Stimulated activated CD4-positive, alpha-beta T cell treated with anti-CD3 and anti-CD28 coated beads, Interleukin-2, amount 100 ng/mL, for 48 hours (primary cell): ENCODE measurements at places on chromosomes 7 and 10.

DNA sequence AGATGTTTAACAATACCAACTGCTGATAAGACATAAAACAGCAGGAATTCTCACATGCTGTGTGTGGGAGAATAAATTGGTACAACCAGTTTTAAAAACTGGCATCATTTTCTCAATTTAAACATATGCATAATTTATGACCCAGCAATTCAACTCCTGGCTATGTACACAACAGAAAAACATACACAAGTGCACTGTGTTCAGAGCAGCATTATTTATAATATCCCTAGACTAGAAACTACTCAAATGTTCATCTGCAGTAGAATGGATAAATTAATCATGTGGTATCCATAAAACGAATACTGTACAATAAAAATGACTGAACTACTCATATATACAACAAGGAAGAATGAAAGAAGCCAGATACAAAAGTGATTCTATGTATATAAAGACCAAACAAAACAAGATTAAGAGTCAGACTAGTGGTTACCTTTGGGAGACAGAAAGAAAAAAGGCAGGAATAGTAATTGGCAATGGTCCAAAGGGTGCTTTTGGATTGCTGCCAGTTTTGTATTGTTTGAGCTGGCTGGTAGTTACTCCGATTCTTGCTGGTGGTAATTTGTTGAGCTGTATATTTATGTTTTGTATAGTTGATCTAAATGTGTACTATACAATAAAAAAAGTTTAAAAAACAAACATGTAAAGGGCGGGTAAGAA is 306.0 kb downstream of the TFEC start:
- no peak for DNase-seq

DNA sequence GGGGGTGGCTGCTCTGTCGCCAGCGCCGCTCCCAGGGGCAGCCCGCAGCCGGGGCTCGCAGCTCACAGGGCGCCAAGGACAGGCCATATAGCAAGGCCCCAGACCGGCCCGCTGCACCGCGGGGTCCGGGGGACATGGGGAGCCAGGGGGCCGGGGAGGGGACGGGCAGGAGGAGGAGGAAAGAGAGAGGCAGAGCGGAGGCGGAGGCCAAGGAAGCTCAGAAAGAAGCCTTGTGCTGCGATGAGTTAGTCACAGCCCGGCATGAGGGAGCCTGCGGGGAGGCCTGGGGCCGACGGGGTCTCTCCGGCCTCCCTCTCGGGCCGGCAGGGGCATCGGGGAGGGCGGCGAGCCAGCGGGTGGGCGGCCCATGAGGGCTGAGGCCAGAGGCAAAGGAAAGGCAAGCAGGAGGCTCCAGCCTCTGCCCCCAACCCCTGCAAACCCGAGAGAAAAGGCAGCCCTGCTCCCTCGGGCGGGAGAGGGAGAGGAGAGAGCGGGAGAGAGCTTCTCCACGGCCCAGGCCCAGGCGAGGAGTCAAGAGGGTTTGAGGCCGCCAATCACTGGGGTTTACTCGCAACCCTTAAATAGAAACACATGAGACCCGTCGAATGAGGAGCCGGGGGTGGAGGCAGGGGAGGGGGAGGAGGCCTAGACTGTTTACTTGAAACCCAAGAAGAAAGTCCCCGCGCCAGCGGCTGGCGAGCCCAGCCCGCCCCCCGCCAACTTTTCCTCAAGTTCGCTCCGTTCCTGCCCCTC is 167.9 kb downstream of the NEURL1 start:
- DNase-seq, result no peak

GRCh38 chr7:126716321-126716720 is 536.4 kb downstream of the GRM8 start:
- no peak for DNase-seq

DNA sequence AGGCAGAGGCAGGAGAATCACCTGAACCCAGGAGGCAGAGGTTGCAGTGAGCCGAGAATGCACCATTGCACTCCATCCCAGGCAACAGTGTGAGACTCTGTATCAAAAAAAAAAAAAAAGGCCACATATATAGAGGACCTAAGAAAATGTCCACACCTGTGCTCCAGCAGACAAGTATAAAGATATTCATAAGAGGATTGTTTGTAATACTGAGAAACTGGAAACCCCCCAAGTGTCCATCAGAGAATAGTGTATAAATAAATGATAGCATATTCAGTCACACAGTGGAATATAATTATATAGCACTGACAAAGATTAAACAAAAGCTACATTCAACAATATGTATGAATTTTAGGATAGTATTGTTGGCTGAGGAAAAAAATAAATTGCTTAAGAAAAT is 1050.6 kb downstream of the GRM8 start:
- no peak for DNase-seq

DNA sequence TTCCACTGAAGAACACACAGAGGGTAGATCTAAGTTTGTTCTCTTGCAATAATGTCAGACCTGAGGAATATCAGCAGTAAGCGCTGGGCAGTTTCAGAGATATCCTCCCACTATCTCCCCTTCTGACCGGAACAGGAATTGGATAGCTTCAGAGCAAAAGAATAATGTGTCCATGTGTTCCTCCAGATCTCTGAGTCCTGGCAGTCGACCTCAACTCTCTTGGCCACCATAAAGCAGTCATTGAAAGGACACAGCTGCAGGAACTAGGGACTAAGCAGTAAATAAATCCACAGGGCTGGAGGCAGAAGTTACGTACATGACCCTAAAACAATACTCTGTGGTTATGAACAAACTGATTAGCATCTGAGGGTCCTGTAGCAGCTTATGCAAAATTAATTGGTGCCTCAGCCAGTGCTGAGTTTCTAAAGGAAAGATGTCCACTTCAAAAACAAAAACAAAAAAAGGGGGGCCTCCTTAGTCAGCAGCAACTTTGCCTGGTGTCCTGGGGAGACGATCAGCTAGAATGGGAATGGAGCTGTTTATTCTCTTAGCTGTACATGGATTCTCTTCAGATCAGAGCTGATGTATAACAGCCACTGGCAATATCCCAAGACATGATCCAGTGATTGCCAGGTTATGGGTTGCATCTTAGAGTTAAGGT is 6.4 kb upstream of the PRTFDC1 start:
- no peak for DNase-seq

DNA sequence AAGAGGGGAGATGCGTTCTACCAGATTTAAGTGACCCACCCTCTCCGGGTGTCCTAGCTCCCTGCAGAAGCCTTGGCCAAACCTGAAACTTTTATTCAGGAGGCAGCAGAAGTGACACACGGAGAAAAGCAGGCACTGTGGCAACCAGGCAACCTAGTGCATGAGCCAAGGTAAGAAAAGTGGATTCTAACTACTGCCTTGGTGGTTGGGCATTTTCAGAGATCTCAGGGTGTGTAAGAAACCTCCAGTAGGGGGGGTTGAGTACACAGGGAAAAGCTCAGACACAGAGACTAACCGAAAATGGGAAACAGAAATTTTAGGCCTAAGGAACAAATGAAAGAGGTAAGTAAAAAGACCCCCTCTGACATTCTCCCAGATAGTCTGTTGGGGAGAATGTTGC is 645.7 kb downstream of the ANKRD7 start:
- no peak for DNase-seq

GRCh38 chr7:107785926-107786325 is 17.1 kb downstream of the SLC26A3 start:
- DNase-seq, result no peak

DNA sequence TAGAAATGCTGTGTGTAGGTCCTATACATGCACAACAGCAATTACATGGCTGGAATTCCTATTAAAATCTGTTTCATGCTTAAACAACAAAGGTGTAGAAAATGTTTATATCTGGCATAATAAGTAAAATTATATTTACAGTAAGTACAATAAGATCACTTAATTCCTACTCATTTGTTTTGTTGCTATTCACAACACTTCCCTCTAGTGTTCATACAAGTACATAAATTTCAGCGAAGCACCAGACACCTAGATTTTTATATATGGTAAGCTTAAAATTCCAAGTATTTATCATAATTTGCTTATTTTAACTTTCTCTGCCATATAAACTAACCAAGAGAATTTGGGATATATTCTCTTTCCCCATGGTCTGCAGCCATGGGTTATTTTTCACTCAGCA is 51.8 kb upstream of the ANK3 start:
- DNase-seq, result no peak

DNA sequence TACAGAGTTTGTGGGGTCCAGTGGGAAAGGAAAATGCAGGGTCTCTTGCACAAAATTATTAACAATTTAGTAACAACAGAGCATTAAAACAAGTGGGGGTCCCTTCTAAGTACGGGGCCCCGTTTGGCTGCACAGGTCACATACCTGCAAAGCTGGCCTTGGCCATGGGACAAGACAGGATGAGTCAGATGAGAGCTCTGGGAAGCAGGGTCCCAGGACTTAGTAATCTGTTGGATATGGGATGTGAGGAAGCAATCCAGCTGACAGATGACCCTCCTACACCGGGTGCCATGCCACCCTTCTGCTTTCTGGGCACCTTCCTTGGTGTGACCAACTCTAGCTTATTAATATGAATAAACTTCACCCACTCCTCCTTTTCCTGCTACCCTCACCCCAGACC is 3.2 kb upstream of the DUSP5 start:
- DNase-seq, result no peak

- no peak for DNase-seq
These were observed 28.9 kb downstream of the COL17A1 start for GRCh38 chr10:104056619-104057273.

GRCh38 chr7:158655507-158655906 is 49.1 kb downstream of the NCAPG2 start:
- DNase-seq, result no peak

GRCh38 chr7:115822801-115823200 is 207.8 kb downstream of the TFEC start:
- no peak for DNase-seq

- DNase-seq, result no peak
These were observed 133.7 kb upstream of the SEMA3E start for GRCh38 chr7:83782628-83783027.

DNA sequence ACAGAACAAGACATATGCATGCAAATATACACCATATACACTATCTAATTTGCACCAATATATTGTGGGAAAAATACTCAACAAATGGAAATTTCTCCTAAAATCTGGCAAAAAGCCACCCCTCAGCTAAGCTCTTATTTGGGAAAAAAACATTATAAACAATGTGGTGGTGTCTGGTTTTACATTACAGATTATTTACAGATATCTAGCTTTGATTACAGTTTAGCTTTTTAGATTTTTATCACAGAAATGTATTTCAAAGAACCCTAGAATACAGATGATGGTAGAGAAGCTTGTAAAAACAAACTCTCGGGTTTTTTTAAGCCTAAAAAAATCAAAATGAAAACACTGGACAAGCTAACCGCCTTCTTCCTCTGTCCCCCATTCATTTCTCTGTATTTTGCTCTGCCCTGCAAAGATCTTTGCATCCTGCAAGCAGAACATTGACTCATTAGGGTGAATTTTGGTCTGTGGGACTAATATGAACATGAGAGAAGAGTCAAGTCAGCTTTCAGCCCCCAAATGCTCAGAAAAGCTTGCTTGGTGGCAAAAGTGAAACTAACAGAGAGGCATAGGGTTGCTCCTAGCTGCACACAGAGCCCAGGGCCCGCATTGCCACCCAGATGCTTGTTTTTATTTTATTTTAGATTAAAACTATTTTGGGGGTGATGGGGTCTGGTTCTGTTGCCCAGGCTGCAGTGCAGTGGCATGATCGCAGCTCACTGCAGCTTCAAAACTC is 88.8 kb upstream of the LYZL1 start:
- no peak for DNase-seq

GRCh38 chr7:99679032-99679399 is 780 bp downstream of the CYP3A5 start:
- DNase-seq, result no peak

DNA sequence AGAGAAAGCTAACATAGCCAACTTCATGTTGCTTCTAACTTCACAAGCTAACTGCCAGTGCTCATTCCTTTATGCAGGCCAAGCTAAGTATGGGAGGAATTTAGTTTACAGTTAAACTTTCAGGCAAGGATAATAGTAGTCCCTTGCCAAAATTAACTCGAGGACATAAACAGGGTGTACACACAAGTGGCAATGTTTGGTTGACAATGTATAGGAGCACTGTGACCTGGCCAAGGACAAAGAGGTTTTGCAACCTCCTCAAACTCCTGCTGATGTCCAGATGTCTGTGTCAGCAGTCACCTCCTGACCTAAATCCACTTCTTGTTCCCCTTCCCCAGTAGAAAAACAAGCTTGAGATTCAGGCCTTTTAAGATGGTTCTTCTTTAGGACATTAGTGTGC is 494.6 kb upstream of the KLF6 start:
- DNase-seq, result no peak

- no peak for DNase-seq
These were observed 237.3 kb downstream of the CDK14 start for GRCh38 chr7:90833443-90833842.

DNA sequence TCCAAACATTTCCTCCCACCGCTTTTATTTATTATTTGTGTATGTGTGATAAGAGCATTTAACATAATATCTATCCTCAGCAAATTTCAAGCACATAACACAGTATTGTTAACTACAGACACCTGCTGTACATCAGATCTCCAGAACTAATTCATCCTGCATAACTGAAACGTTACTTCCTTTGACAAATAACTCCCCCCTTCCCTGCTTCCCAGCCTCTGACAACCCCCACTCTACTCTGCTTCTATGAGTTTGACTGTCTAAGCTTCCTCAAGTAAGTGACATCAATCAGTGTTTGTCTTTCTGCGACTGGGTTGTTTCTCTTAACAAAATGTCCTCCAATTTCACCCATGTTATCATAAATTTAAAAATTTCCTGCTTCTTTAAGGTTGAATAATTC is 22.1 kb downstream of the C10orf71 start:
- no peak for DNase-seq

DNA sequence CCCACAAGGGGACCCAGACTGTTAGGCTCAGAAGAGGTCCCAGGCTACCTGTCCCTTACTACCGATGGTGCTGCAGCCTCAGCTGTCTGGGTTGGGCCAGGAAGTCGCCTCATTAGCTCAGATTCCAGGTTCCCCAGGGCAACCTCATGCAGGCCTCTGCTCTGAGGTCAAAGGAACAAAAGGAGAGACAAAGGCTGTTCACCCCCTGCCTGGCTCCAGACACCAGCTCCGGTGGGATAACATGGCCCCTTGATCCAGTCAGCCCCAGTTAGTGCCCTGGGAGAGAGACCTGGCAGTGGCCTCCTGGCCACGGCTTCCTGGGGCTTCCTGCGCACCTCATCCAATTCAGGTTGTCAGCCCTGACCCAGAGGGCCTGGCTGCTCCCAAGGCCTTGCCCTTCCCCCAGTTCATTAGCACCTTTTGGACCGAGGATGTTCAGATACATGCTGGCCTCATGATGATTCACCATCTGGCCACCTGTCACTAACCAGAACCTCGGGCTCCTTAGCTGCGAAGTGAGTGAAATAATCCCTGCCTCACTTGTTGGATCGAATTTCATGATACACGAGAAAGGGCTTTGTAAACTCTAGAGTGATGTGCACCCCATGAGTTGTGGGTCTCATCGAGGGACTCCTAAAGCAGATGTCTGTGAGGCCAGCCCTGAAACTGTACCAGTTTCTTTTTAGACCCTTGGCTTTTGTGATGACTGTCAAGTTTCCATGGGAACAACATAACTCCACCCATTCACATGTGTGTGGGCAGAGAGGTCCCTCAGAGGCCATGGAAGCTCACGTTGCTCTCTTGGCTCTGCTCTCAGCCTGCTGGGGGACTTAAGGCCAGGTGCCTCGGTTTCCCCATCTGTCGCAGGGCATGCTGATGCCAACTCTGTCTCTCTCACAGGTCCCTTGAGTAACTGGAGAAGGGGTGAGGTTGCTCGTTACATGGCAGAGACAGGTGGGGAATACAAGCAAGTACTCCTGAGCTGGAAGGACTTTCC is 79.5 kb upstream of the PCBD1 start:
- no peak for DNase-seq
